ENCODE measurements at places on chromosomes 1 and 21. TPM values are rescaled to one million over a fixed set of nuclear protein-coding genes. Genes with fewer than 3 reads are reported as not detected.

Gene PDZK1IP1
- total RNA-seq = not detected

Gene RGS13
- total RNA-seq = not detected

Gene CDC73
- total RNA-seq = 36.9 TPM

- no peak for DNase-seq
These were observed 13.6 kb downstream of the ATP1B1 start for GRCh38 chr1:169120066-169120465.

- peak; percentile 90 for DNase-seq
These were observed 24.1 kb downstream of the SLC26A9 start for GRCh38 chr1:205918955-205919746.

GRCh38 chr1:38814444-38814983 is 45.1 kb downstream of the RRAGC start:
- no peak for DNase-seq

DNA sequence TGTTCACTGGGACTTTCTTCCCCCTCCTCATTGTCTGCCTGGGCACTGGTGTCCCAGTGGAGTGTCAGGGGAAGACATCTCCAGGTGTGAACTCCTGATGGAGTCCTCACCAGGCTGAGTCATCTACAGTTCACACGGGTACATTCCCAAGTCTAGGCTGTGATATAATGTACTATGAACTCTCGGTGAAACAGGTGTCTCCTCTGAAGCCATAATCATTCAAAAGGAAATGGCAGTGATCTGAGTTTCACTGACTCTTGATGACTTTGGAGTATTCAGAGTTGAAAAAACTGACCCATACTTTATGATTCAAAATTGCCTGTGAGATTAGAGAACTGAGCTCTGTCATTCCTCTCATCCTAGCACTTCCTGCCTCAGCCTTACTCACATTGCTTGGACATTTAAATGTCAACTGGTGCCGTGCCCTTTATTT is 9.1 kb downstream of the LAMC2 start:
- DNase-seq = no peak

GRCh38 chr21:28773036-28773435 is 219.6 kb downstream of the LTN1 start:
- no peak for DNase-seq

DNA sequence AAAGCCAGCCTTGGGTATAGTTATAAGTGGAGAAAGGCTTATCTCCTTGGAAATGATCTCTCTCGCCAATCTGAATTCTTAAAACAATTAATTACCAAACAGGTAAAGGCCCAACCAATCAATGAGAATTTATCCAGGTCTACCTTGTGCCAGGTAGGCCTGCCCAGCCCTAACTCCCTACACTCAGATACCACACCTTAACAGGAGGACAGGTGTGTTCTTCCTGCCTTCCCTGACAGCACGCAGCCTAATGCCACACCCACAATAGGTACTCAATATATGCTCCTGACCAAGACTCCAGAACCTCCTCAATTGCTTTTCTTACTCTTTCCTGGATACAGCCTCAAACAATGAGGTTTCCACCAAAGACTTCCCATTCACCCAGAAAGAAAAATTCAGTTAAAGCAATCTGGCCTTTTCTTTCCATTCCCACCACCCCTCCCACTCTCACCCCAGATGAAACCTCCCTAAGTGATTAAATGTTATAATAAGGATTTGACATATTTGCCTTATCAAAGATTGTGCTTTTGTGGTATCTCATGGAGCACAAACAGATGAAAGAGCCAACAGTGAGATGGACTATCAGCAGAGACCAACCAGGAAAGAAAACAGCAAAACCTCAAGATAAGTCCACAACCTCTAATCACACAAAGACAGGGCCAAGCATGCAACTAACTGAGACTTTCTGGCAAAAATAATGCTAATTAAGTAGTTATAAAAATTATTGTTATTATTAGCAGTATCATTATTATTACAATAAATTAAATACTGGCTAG is 25.6 kb downstream of the TRABD2B start:
- DNase-seq = no peak

DNA sequence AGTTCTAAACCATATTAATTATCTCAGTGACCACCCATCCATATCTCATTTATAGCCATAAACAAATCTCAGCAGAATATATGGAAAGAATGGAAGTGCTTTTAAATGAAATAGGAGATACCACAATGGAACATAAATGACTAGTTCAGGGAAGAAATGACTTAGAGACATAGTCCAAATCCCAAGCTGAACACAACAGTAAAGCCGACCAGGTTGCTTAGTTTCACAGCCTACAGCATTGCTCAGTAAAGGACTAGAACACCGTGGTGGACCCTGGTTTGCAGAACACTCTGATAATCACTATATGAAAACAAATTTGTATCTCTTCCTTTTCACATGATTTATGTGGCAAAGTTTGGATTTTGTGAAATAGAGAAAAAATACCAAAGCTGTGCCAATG is 40.3 kb downstream of the MYSM1 start:
- DNase-seq = no peak

- no peak for DNase-seq
These were observed 24.5 kb downstream of the TP73 start for GRCh38 chr1:3676581-3677470.

DNA sequence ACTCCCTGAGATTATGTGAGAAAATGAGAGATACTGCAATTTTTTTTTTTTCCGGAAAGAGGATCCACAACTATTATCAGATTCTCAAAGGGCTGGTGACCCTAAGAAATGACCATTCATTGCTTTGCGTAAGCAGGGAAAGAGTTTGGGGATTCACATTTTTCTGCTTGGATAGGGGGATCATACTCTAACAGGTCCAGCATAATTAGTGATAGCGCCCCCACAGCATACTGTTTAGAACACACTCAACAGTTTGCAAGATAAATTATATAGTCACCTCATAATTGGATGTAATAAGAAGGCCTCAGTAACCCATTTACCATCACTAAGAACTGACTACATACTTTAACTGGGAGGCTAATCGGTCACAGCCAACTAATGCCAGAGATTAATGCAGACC is 1.9 kb downstream of the CCT3 start:
- DNase-seq = peak; percentile 65

- no peak for DNase-seq
These were observed 18.8 kb downstream of the DHDDS start for GRCh38 chr1:26450908-26451307.

GRCh38 chr1:182699393-182700350 is 15.3 kb upstream of the RGS8 start:
- DNase-seq = peak; percentile 95

- no peak for DNase-seq
These were observed 853.4 kb downstream of the NCAM2 start for GRCh38 chr21:21851657-21852056.

Data from GM23338 (cell line).